ENCODE measurements at places on chromosomes 6 and 20.
A peak's percentile ranks its signal among the peaks of the same experiment; 100 is the strongest.

DNA sequence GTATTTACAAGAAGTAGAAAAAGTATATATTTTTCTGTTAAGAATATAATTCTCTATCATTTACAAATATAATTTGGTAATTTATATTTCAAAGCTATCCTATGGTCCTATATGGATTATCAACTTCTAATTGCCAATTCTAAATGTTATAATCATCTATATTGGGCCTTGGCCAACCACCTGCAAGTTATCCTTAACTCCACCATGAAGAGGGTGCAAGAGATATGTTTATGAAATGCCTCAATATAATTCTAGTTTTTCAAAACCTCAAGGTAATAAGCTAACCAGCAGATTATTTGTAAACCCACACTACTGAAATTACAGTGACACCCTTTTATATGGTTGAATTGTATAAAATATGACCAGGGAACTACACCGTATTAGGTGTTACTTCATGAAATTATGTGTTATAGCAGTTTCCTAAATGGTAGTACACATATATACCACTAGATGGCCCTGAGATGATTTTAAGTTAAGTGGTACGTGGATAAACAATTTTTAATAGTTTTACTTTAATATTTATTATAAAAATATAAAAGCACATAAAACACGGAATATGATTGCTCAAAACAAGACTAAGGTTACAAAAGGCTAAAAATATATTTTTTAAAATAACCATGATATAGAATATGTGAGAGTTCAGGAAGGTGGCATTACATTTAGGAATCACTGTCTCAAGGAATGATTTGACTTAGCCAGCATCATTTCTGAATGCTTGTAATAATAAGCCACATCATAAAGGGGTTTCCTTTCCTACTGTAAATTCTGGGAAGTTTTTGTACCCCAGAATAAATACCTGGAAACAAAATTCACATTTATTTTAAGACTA, 9.8 kb upstream of the PNISR start:
- DNase-seq = no peak

- no peak for DNase-seq
Observed at GRCh38 chr20:19913349-19913748, 103.8 kb upstream of the NAA20 start.

DNA sequence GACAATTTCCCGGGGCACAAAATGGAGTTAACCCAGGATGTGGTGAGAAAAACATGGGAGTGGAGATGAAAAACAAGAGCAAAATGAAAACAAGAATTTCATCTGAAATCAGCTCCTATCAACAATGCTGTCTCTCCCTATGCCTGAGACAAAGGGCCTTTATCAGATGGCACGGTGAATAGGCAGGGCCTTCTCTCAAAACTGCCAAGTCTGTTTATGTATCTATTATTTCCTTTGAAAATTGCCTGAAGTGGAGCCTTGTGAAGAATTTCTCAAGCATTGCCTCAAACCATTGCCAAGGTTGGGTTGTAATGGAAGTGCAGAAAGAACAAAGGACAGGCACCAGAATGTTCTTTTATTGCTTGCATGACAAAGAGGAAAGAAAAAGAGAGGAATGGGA, 74.7 kb downstream of the BTBD3 start:
- no peak for DNase-seq

- DNase-seq = no peak
Observed at GRCh38 chr6:45686841-45687569, 309.3 kb upstream of the SUPT3H start.

GRCh38 chr6:157323255-157323965, at the start of gene TMEM242:
Gene TMEM242, minus strand, starts transcription at chr6:157323519. Its CDS starts 20 bp downstream, at chr6:157323499.
- peak; percentile 97 for DNase-seq

All from ecto neural progenitor cell (in vitro differentiated cells).